Dermis lymphatic vessel endothelial cell (primary cell): ENCODE measurements at places on chromosomes 5 and 9. TPM values are rescaled to one million over a fixed set of nuclear protein-coding genes. Genes with fewer than 3 reads are reported as not detected.

HRCT1 gene
- total RNA-seq: 0.43 and 0.98 TPM in 2 replicates

KLF9 gene
- 23.5 and 30.6 TPM in 2 replicates for total RNA-seq

IFNA21 gene
- not detected in 2 replicates for total RNA-seq

SLC1A1 gene
- 2.2 and 4.4 TPM in 2 replicates for total RNA-seq

DOCK2 gene
- 0.22 and 0.26 TPM in 2 replicates for total RNA-seq

SLC36A3 gene
- total RNA-seq: not detected in 2 replicates

C9orf153 gene
- under 0.01 and 0.34 TPM in 2 replicates for total RNA-seq

LCNL1 gene
- under 0.01 TPM in 1 of 2 replicates, not detected in the other for total RNA-seq

NIPBL gene
- 28.9 and 33.9 TPM in 2 replicates for total RNA-seq

SLC9A3 gene
- total RNA-seq: 0.87 and 0.95 TPM in 2 replicates

BARHL1 gene
- not detected in 2 replicates for total RNA-seq

DNM1 gene
- 0.43 and 0.65 TPM in 2 replicates for total RNA-seq

OSMR gene
- total RNA-seq: 6.9 and 10.8 TPM in 2 replicates

DRD1 gene
- not detected in 2 replicates for total RNA-seq

ZNF658 gene
- 5.0 and 6.2 TPM in 2 replicates for total RNA-seq

CBY3 gene
- 0.09 and 0.43 TPM in 2 replicates for total RNA-seq

LCN1 gene
- not detected in 2 replicates for total RNA-seq

NRG2 gene
- 0.11 and 0.34 TPM in 2 replicates for total RNA-seq

IFNK gene
- not detected in 2 replicates for total RNA-seq

AGXT2 gene
- not detected in 2 replicates for total RNA-seq

PDE6A gene
- total RNA-seq: 0.11 TPM in 1 of 2 replicates, not detected in the other
